ENCODE measurements at places on chromosomes 1 and 21.

DNA sequence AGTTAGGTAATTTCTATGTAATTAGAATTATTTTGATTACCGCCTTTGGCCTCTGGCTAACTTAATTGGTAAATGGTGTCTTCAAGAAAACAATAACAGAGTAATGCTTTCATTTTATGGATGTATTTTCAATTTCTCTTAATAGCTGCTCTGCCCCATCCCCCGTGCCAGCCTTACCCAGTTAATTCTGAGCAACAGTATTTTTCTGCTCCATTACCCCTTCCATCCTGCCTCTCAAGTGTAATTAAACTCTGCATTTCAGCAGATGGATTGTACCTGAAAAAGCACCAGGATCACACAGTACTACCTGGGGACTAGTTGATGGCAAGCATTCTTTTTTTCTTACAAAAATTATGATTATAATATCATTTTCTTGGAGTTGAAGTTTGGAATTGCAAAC is 104.2 kb downstream of the KIAA0319L start:
- DNase-seq: peak; percentile 83

- DNase-seq: no peak
These were observed 53.0 kb downstream of the BACH1 start for GRCh38 chr21:29351691-29352090.

GRCh38 chr1:8061673-8062386 is 35.7 kb upstream of the ERRFI1 start:
- no peak for DNase-seq

DNA sequence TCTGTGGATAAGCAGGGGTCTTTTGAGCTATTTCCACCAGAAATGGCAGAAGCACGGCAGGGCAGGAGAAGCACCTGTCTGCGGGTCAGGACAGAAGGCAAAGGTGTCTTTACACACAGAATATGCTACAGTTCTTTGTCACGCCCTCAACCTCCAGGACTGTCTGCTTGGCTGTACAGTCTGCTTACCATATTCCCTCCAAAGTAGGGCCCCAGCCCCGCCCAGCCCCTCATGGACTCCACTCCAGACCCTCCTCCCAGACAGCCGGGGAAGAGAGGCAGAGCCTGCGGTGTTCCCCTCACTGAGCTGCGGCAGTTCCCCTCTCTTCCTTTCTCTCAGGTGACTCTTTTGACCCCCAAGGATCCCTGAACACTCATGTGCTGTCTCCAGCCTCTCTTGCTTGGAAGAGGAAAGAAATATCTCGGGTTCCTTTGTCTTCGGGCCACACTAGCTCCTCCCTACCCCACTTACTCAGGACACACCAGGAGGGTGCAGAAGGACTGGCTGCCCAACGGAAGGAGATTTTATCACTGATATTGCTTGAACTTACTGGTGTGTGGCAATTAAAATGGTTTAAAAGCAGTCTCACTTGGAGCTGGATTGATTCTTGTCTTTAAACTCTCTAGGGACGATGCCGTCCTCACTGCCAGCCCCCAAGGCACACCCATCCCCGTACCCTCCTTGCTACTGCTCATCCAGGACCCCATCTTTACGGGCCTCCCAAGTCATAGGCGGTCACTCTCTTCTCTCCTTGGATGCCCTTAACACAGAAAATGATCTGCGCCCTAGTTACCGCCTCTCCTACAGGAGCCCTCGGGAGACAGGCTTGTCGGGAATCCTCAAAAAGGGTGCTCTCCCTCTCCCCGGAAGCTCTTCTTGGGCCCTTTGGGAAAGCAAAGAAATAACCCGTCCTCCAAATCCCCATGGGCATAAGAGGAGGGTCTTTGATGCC is 169.7 kb downstream of the TOMM20 start:
- no peak for DNase-seq

DNA sequence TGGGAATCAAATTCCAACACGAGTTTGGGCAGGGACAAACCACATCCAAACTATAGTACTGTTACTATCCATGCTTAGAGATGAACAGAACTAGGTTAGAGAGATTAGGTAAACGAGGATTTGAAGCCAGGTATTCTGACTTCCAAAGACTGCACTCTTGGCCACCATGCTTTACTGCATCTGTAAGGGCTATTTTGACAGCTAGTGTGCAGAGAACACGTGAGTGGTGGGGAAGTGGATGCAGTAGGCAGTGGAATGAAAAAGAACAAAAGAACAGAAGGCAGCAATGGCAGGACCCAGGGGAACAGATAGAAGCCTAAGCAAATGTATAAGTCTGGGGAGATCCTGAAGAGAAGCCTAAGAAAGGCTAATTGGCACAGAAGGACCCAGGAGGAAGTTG is 59.1 kb upstream of the GJA8 start:
- DNase-seq: no peak

DNA sequence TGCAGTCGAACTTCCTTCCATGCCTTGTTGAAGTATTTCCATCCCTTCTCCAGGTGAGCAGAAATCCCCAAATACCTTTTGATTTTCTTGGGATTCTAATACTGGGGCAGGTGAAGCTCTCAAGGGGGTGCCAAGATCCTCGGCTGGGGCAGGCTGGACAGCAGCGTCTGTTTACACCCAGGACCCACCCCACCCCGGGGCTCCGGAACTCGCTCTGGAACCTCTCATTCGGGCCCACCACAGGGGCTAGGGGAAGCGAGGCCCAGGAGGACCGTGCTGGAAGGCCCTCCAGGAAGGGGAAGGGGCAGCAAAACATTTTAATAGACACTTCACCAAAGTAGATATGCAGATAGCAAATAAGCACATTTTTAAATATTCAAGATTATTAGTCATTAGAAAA is 161.9 kb upstream of the GORAB start:
- no peak for DNase-seq

GRCh38 chr1:55980582-55980981 is 598.8 kb downstream of the PLPP3 start:
- no peak for DNase-seq

DNA sequence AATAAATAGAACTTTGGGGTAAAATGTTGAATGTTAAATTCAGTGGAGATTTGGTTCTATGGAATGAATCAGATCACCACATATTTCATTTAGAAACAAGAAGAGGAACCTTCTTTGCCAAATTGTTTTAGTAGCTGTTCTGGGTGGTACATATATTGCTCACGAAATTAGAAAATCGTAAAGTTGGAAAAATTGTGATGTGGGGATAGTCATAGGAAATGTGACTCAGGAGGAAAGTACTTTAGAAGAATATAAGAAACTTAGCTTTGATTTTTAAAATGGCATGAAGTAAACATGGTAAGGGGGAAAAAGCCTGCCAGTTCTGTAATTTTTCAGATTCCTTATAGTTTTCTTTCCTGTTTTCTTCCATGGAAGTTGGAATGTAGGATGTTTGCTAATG is 27.4 kb downstream of the RRP15 start:
- DNase-seq: no peak

DNA sequence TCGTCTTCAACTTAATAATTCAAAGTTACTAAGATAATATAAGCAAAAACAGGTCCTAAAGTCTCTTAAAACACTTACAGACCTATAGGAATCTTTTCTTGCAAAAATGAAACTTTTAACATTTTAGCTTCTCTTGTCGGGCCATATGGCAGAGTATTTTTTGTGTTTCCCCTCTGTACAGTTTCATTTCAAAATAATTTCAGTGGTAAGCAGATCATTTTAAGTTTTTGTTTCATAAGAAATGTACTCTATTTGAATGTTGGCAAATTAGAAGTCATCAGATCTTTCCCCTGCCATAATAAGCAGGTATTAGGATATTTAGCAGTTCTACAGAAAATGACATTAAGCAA is 37.9 kb downstream of the RGL1 start:
- DNase-seq: no peak

DNA sequence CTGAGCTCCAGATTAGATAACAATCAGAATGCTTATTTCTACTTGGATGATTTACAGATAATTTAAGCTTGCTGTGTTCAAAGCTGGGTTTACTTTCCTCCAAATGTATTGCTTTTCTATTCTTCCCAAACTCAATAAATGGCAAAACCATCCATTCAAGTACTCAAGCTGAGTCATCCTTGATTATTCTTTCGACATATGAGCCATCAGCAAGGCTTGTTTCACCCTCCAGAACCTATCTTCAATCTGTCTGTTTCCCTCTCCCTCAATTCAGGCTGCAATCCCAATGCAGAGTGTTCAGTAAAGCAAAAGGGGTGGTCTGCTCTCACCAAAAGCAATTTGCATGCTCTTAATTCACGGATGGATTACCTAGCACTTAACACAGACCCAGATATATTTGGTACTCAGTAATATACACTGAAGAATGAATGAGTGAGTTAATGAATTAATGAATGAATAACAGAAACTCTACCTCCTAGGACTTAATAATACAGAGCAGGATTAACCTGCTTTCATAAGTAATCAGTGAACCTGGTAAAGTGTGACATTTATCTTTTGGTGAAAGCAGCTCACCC is 41.9 kb downstream of the DDR2 start:
- peak; percentile 11 for DNase-seq

GRCh38 chr1:19311503-19311930 is 427 bp downstream of the AKR7A2 start:
- no peak for DNase-seq

GRCh38 chr1:37752583-37753471 is 12.1 kb downstream of the EPHA10 start:
- peak; percentile 36 for DNase-seq

DNA sequence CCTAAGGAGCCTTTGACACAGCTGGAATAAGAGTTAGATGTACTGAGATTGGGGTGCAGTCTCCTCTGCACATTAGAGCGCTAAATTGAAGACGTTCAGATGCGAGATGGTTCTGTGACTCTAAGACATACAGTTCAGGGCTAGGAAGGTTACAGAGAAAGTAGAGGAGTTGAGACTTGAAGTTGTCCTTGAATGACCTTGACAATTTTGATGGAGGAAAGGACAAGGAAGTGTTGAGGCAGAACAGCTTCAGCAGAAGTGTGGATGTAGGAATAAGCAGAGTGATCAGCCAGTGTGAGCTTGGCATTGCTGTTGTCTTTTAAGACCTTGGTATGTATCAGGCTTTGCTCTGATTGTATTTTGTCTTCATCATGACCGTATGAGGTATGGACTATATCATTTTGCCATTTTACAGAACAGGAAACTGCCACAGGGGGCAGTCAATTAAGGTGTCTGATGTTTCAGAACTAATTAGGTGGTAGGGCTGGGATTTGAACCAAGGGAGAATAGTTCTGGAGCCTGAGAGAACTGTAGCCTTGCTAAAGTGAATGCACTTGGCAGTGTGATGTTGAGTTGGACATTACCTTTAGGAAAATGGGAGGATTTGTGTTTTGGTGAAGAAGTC is 9.2 kb downstream of the TTF2 start:
- DNase-seq: no peak

GRCh38 chr1:36464605-36465393 is 615 bp upstream of the MRPS15 start:
- DNase-seq: peak; percentile 16

- DNase-seq: no peak
These were observed 64.3 kb upstream of the RAB3GAP2 start for GRCh38 chr1:220336391-220337031.
